ENCODE measurements at places on chromosomes 4 and X.

GRCh38 chr4:80112236-80112635, 39.2 kb upstream of the ANTXR2 start:
- no peak for DNase-seq

- DNase-seq, result no peak
Measured at GRCh38 chr4:72410158-72410557, 158.9 kb downstream of the ADAMTS3 start.

DNA sequence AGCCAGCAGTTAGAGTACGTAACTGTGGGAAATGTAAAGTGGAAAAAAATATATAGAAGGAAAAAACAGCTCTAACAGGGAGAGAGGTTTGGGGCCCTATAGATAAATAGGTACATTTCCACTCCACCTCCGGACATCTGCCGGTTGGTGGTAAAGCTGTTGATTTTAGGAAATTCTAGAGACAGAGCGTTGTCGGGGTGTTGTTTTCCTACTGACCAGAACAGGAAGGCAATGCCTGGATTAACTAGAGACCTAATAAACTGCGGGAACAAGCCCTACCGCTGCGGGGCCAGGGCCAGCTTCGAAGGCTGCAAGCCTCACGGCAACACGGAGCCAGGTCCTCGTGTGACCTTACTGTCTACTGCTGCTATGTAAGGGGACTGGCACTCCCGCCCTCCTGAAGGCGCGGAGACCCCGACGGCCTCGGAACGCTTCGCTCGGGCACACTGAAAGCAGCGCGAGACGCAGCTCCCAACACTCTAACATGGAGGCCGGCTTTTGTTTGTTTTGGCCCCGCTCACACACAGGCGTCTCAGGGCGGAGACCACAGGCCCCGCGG, 702 bp upstream of the CDKN2AIP start:
- DNase-seq, result peak; percentile 17

GRCh38 chrX:28278251-28278650, 297.0 kb upstream of the DCAF8L1 start:
- DNase-seq, result no peak
